Lung (tissue), 17 donors: ENCODE measurements at places on chromosomes 16 and 17. TPM values are rescaled to one million over a fixed set of nuclear protein-coding genes. Genes with fewer than 3 reads are reported as not detected.

DNA sequence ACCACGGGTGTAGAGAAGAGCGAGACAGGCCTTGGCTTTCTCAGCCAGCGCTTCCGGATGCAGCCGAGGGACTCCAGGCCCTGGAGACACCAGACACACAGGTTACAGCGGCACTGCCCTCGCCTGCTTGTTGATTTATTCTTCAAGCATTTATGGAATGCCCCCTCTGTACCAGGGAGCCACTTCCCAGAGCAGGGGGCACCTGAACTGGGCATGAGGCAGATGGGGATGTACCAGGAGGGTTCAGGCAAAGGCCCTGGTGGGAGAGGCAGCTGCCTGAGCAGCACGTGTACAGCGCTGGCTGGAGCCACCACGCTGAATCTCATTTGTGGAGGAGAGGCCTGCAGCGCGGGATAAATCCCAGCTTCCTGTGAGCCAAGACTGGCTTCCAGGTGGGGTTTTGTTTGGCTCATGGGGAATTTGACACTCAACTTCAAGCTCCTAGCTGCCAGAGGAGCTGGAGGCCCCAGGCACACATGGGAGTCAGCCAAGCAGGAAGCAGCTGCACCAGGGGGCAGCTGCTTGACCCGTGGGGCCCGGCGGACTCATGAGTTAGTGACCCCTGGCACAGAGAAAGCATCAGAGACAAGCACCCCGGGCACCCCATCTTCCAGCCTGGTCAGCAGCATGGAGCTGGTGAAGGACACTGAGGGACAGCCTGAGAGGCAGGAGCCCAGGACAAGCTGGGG is 59.7 kb downstream of the IL21R start:
- H3K27me3 ChIP-seq, result no peaks in the 10 kb centered on the region
- H3K27ac ChIP-seq, result peak overlapping the region; percentile 37
- H3K36me3 ChIP-seq, result peaks cover 24% of the 10 kb centered on the region

DNA sequence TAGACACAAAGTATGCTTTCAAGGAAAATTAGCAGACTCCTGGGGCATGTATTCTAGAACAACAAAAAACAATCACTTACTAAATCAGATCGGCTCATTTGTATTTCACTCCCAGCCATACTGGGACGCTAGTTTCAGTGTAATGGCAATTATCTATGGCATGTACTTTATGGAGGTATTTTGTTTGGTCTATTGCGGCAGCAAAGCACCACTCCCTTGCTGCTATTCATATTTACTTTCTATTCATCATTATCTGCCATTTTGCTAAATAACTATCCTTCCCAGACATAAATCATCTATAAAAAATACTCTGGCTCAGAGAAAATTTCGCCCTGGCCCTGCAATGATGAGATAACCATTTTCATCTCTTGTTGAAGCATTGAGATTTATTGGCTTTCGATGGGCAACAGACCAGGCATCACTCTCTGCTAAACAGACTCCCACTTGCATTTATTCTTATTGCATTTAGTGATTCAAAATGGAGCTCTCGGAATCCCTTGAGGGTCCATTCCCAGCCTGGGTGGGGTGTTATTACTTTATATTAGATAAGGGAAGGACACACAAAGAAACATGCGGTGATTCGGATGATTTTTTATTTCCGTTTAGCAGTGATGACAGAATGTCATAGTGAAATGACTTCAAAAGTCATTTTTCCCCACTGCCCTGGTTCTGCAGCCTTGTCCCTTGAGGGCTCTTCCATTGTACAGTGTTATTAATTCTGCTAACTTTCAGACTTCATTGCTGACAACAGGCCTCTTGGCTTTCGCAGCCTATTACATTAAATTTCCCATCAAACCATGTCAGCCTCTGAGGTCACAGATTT is 225.8 kb downstream of the IRX3 start:
- H3K27me3 ChIP-seq, result no peaks in the 10 kb centered on the region
- H3K27ac ChIP-seq, result no peak overlapping the region
- H3K36me3 ChIP-seq, result no peaks in the 10 kb centered on the region
- no peak for DNase-seq

Gene PDILT
- total RNA-seq, result not detected

GRCh38 chr16:3215601-3216262 is 19.2 kb downstream of the ZNF200 start:
- DNase-seq, result no peak
- H3K27me3 ChIP-seq, result no peaks in the 10 kb centered on the region

- H3K27ac ChIP-seq, result peak within 1 kb of the TSS; percentile 80
- no peaks in the 10 kb centered on the region for H3K27me3 ChIP-seq
- H3K4me3 ChIP-seq, result peak within 1 kb of the TSS; percentile 67
Observed at GRCh38 chr16:49855822-49856671, at the start of gene ZNF423. Gene ZNF423, minus strand, starts transcription at chr16:49856112. Its CDS starts 338 bp downstream, at chr16:49855774.

GRCh38 chr16:3562914-3563480 is 14.2 kb downstream of the NLRC3 start:
- no peak for DNase-seq
- no peaks in the 10 kb centered on the region for H3K4me1 ChIP-seq
- H3K27ac ChIP-seq, result no peak overlapping the region
- no peak overlapping the region for H3K4me3 ChIP-seq
- no peaks in the 10 kb centered on the region for H3K27me3 ChIP-seq

DNA sequence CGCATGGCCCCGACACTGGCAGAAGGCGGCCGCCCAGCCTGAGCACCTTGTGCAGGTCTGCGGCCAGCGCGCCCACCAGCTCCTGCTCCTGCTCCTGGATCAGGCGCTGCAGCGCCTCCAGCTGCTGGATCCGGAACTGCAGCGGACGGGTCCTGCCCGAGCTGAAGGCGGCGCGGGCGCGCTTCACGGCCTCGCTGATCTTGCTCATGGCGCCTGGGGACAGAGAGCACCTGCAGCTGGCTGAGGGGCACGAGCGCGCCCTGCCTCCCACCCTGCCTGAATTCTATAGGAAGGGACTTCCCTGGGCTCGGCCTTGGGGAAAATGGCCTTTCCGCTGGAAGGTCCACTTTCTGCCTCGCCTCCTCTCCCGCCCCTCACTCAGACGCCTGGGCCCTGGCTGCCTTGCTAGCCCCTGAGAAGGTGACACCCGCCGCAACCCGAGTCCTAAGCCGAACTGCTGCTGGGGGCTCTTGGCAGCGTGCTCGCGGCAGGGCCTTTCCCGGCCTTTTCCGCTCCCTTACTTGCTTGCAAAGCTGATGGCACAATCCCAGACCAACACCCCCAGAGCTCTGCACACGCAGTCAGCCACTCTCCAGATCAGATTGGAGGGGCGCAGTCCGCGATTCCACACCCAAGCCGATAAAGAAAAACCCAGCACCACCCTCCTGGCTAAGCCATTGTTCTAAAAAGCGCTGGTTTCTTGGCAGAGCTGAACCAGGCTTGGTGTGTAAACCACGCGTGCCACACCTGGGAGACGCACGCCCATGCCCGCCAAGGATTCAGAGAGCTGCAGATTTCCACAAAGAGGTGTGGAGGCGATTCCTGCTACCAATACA is 3.0 kb downstream of the ALDH3A1 start:
- H3K4me3 ChIP-seq, result peak overlapping the region; percentile 15
- peak; percentile 92 for DNase-seq
- no peak overlapping the region for H3K27ac ChIP-seq
- no peaks in the 10 kb centered on the region for H3K27me3 ChIP-seq

Gene CD300H
- 1.1 TPM for total RNA-seq

DNA sequence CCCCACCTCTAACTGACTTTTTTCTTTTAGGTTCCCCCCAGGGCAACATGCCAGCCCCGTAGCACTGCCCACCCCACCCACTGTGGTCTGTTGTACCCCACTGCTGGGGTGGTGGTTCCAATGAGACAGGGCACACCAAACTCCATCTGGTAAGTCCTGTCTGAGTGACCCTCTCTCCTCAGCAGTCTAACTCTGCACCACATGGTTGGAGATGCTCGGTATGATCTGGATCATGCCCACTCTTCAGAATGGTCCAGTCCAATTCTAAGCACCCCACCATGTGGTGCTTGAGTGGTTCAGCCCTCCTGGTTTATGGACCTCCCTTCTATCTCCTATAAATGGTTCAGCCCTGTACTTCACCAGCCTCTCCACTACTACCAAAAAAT is 5.9 kb downstream of the KDM6B start:
- no peak overlapping the region for H3K27ac ChIP-seq
- H3K27me3 ChIP-seq, result no peaks in the 10 kb centered on the region
- no peak overlapping the region for H3K4me3 ChIP-seq
- no peak for DNase-seq
- H3K36me3 ChIP-seq, result peaks cover 2% of the 10 kb centered on the region

DNA sequence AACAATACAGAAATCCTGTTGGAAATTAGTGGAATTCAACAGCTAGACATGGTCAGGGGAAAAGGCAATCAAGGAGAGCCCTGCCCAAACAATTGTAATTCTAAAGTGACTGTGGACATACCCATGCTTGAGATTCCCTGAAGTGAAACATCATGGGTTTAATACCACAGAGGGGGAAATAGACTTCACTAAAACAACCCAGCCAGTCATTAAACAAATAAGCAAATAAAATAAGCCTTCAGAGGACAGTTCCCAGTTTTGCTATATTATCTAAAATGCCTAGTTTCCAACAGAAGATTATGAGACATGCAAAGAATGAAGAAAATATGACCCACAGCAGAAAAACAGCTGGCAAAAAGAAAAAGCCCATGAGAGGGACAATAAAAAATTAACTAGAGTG is 376.3 kb downstream of the CDH8 start:
- H3K27ac ChIP-seq, result no peak overlapping the region
- no peak for DNase-seq
- no peak overlapping the region for H3K4me3 ChIP-seq
- H3K4me1 ChIP-seq, result no peaks in the 10 kb centered on the region
- no peaks in the 10 kb centered on the region for H3K27me3 ChIP-seq

- H3K27me3 ChIP-seq, result no peaks in the 10 kb centered on the region
- no peak overlapping the region for H3K4me3 ChIP-seq
- H3K4me1 ChIP-seq, result no peaks in the 10 kb centered on the region
- no peak for DNase-seq
- H3K27ac ChIP-seq, result no peak overlapping the region
Observed at GRCh38 chr17:79280866-79281572, 206.4 kb downstream of the ENGASE start.

DNA sequence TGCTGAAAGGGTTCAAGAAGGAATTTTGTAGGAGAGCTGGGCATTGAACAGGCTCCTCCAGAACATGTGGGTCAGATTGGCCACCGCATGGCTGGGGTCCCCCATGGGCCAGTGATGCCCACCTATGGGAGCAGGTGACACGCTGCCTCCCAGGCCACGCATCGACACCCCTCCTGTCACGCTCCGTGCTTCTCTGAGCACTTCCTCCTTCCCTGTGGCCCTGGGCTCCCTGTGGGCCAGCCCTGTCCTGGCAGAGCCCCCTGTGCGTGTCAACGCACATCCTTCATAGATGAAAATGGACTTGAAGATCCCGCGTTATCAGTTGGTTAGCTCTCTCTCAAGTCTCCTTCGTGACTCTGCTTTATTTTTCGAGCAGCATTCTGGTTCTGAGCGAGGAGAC is 160.3 kb downstream of the RPTOR start:
- H3K36me3 ChIP-seq, result peaks cover 6% of the 10 kb centered on the region
- no peak for DNase-seq
- no peaks in the 10 kb centered on the region for H3K27me3 ChIP-seq
- no peaks in the 10 kb centered on the region for H3K4me1 ChIP-seq
- no peak overlapping the region for H3K27ac ChIP-seq
- no peak overlapping the region for H3K4me3 ChIP-seq

DNA sequence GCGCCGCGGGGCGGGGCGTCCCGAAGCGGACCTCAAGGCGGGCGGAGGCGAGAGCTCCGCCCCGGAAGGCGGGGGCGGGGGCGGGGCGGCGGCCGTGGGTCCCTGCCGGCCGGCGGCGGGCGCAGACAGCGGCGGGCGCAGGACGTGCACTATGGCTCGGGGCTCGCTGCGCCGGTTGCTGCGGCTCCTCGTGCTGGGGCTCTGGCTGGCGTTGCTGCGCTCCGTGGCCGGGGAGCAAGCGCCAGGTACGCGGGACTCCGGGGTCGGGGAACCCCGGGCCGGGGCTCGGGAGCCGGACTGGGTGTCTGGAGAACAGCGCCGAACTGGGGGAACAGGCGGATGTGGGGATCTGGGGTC is at the start of gene TNFRSF12A:
TSS of gene TNFRSF12A (plus strand) at position 122 of the 357 bp plus-strand sequence. CDS start at position 152, 30 bp downstream.
- peaks cover 36% of the 10 kb centered on the region for H3K4me1 ChIP-seq
- peak; percentile 74 for DNase-seq
- peak within 1 kb of the TSS; percentile 99 for H3K27ac ChIP-seq
- H3K36me3 ChIP-seq, result peaks cover 3% of the 10 kb centered on the region
- H3K27me3 ChIP-seq, result peaks cover 13% of the 10 kb centered on the region

DNA sequence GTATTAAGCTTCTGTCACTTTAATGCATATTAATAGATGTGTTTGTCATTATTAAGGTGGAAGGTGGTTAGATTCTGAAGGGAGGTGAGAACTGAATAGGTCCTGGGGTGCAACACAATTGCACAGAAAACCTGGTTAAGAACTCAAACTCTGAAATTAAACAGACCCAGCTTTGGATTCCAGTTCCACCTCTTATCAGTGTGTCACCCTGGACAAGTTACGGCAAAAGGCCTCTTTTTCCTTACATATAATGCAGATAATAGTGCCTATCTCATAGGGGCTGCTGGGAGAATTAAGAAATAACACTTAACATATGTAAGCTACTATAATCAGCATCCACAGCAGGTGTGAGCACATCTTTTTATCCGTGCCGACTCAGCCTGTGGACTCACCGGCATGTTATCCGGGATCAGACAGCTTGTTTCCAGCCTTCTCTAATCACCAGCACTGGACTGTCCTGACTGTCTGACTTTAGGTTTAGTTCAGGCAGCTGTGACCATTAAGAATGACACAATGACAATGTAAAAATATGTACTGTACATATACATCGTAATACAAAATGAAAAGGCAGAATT is 31.4 kb downstream of the TEX2 start:
- no peaks in the 10 kb centered on the region for H3K27me3 ChIP-seq
- no peak overlapping the region for H3K4me3 ChIP-seq

DNA sequence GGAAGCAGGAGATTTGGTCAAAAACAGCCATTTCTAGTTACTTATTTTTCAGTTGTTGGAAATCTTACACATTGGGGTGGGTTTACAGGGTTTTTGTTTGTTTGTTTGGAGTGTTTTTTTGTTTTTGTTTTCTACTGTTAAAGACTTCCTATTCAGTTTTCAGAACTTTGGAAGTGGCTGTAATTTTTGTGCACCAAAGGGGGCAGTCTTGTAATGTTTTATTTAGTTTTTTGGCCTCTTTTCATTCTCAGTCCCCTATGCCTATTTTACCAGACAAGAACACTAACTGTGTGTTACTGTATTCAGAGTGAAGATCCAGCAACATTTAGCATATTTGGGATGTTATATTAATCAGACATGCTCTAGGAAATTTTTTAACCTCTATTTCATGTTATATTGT is 20.6 kb downstream of the TPPP3 start:
- no peak for DNase-seq
- no peaks in the 10 kb centered on the region for H3K27me3 ChIP-seq
- no peaks in the 10 kb centered on the region for H3K4me1 ChIP-seq

- no peaks in the 10 kb centered on the region for H3K36me3 ChIP-seq
- no peaks in the 10 kb centered on the region for H3K4me1 ChIP-seq
- DNase-seq, result no peak
- H3K27me3 ChIP-seq, result no peaks in the 10 kb centered on the region
- H3K27ac ChIP-seq, result no peak overlapping the region
- H3K4me3 ChIP-seq, result no peak overlapping the region
Observed at GRCh38 chr17:7824021-7824924, 9.7 kb upstream of the KDM6B start.

Gene PABPN1L
- not detected for total RNA-seq

Gene EFNB3
- 4.9 TPM for total RNA-seq
